ENCODE measurements at places on chromosomes 5 and 9.

GRCh38 chr9:69658987-69659675, 13.0 kb downstream of the APBA1 start:
- no peak for DNase-seq

DNA sequence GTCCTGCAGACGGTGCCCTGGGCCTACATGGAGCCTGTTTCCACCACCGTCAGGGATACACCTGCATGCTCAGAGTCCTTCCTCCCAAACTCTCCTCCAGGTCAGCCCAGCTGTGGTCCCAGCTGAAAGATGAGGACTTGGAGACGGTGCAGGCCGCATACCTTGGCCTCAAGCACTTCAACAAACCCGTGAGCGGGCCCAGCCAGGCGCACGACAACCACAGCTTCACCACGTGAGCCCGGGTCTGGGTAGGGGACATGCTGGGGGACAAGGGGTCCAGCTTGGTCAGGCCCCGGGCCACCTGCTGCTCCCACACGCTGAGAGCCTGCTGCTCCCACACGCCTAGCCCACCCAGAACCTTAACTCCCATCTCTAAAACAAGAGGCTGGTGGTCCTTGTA, 16.6 kb upstream of the CARD19 start:
- no peak for DNase-seq

DNA sequence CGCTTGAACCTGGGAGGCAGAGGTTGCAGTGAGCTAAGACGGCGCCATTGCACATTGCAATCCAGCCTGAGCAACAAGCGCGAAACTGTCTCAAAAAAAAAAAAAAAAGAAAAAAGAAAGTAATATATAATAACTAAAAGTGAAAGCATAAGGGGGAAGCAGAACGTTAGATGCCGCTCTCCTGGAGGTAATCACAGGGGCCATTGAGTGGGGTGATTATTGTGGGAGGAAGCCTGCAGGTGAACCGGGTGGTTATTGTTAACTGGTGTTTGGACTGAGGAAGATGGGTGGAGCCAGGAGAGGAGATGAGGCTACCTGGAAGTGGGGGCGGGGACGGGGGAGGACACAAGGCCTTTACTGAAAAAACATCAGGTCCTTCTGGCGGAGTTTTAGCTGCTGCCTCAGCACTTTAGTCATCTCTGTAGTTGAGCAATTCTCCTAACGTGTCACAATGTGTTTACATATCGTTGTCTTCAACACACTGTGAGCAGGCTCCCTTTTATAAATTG, 5.3 kb upstream of the TJP2 start:
- DNase-seq = no peak

DNA sequence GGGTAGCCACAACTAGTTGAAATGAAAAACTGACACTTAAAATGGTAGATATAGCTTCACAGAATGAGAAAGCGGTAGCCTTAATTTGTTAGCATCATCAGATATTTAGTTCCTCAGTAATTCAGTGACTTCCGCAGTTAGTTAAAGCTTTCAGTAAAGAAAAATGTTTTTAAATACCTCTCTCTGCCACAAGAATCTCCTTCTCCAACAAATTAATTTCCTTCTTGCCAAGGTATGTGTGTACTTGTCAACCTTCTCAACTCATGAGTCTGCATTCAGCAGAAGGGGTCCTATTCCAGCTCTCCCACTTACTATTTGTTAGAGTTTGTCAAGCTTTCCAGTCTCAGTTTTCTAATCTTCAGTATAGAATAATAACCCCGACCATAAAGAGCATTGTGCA, 26.3 kb upstream of the ERAP1 start:
- no peak for DNase-seq

DNA sequence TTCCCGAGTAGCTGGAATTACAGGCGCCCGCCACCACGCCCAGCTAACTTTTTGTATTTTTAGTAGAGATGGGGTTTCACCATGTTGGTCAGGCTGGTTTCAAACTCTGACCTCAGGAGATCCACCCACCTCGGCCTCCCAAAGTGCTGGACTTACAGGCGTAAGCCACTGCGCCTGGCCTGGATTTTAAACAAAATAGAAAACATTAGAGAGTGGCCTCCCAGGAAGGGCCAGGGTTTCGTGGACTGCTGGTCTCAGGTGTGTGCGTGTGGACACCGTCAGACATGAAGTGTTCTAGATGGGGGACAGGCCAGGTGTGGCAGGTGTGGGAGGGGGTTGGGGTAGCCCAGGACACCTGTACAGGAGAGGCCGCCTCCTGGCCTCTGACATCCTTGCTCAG, 7.0 kb upstream of the GBGT1 start:
- no peak for DNase-seq

DNA sequence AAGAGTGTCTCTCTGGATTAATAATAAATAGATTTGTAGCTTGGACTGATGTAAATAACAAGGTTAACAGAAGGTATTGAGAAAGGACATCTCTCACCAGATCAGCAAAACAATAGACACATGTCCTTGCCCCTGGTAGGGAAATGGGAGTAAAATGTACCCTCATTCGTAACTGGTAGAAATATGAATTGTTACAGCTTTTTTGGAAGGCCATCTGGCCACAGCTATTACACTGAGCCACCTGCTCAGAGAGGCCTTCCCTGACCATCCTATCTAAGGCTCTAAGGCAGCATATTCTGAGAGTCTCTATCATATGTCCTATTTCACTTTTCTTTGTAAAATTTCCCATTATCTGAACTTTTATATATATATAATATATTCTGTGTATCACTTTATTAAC, 129.1 kb upstream of the MAP1B start:
- no peak for DNase-seq

GRCh38 chr5:45274241-45274640, 421.9 kb downstream of the HCN1 start:
- no peak for DNase-seq

DNA sequence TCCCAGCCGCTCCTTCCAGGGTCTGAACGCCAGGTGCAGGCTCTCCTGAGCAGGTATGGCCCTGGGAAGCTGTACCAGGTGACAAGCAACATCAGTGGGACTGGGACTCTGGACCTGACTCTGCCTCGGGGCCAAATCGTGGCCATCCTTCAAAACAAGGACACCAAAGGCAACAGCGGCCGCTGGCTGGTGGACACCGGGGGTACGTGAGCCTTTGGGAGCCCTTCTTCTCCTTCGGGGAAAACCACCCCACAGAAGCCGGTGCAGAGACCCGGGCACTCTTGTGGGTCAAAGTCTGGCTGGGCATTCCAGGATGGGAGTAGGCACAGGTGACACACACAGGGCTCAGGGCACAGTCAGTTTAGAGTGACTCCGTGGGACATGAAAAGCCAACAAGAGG, 45.8 kb downstream of the ARHGEF37 start:
- DNase-seq = no peak

DNA sequence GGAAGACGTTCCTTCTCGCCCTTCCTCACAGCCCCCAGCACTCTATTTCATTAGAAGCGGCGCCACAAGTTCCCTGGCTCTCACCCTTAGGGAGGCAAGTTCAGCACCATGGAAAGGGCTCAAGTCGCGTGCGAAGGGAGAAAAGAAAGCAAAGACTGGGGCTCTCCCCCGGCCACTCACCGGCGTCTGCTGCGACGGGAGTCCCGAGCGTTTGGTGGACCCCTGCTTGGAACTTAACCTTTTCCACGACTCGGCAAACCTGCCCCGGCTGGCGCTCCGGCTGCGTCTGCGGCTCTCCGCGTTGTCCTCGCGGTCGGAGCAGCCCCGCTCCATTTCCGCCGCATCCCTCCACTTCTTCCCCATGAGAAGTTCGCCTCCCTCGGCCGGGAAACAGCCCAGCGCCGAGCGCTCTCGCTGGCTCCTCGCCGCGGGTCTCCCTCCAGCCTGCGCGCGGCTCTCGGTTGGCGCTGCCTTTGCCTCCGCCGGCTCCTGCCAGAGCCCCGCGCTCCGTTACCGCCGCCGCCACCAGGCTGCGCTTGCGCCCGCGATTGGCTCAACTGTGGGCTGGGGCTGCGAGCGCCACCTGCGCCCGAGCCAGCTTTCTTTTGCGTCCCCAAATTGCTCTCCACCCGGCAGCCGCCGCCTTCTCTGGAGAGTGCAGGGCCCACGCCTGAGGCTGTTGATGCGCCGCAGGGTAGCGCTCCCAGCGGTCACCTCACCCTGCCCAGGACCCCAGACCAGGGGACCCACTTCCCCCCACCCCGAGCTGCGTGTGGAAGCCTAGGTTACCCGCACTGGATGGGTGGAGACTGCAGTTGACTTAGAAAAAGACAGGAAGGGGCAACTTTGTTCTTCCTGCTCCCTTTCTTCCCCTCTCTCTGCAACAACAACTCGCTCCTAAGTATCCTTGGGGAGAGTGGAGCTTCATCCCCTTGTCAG, 321.6 kb downstream of the CEMIP2 start:
- peak; percentile 23 for DNase-seq
